ENCODE measurements at places on chromosomes 3 and 15.
A peak's percentile ranks its signal among the peaks of the same experiment; 100 is the strongest.

DNA sequence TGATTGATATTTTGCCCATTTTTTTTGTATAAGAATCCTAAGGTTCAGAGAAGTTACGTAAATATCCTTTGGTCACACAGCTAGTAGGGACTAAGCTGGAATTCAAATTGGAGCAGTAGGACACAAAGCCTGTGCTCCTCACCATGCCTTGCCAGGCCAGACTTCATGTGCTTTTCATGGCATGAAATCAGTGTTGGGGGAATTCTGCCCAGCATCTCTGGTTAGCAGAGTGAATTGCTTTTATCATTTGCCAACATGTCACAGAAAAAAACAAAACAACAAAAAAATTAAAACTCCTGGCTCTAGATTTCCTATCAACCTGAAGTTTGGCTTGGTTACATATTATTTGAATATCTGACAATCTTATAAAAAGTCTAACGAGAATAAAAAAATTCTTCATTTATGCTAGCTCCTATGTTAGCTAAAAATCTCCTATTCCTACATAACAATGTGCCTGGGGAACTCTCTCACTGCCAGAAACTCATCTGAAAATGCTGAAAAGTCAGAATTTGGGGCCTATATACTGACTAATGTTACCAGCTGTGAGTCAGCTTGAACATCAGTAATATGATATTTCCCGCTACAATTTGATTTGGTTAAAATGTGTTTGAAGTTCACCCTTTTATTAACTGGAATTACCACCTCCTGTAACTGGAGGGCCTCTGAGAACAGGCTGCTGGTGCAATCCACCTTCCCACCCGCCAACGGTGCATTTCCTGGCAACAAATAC, 141.7 kb downstream of the TIGIT start:
- DNase-seq = no peak

DNA sequence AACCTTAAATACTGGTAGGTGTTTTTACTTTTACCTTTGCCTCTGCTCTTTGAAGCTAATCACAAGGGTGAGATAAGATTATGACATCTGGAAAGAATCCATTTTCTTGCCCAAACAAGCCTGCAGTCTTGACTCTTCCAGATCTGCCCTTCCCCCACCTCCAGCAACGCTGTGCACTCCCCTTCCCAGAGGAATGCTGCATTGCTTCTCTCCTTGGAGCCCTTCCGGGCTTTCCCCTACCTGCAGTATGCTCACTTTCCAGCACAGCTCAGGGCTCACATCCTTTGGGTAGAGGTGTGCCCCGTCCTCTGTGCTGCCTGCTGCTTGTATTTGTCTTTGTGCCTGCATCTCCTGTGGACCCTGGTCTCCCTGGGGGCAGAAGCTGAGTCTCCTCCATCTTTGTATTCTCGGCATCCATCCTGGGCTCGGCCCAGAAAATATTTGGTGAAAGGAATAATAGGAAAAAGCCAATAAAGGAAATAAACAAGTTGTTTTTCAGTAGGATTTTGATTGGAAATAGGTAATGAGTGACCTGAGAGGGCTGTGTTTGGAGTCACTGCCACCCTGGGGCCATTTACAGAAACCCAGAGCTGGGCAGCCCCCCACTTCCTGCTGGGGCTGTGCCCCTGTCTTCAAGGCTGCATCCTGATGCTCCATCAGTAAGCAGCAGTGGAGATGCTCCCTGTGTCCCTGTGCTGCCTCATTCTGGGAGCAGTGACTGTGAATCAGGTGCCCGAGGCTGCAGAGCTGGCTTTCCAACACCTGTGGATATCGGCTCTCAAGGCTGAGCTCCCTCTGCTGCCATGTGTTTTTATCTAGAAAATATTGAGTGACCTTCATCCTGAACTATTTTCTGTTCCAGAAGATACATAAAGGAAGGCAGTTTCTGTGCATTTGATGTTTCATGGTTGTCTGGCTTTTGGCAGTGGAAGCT, 117.5 kb downstream of the EEFSEC start:
- DNase-seq = no peak

DNA sequence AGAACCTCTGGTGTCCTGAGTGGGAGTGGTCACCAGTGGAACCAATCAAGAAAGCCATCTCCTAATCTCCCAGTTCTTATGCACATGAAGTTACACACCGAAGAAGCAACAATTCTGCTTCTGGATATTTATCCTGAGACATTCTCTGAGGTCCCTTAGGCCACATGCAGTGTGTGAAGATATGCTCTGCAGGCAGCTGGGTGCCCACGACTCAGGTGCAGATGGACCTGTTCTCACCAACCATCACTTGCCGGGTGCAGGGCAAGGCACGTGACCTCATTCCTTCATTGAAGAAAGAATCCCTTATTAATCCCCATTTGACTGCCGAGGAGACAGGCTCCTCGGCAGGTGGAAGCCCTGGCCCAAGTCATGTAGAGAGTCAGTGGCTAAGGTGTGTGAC, 79.8 kb downstream of the WNT7A start:
- no peak for DNase-seq

DNA sequence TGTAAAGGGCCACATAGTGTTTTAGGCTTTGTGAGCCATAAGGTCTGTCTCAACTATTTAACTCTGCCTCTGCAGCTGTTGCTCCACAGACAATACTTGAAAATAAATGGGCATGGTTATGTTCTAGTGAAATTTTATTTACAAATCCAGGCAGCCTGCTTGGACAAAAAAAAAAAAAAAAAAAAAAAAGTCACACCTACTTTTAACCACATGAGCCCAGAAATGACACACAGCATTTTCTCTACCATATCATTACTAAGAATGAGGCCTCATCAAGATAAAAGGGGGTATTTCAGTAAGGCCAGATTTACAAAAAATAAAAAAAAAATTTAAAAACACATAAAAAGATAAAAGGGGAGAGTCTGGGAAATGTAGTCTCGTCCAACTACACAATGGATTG, 1.7 kb upstream of the NGLY1 start:
- no peak for DNase-seq

GRCh38 chr15:38084289-38084688, 149.8 kb downstream of the TMCO5A start:
- no peak for DNase-seq

- no peak for DNase-seq
Observed at GRCh38 chr3:53239800-53240199, 16.0 kb downstream of the TKT start.

DNA sequence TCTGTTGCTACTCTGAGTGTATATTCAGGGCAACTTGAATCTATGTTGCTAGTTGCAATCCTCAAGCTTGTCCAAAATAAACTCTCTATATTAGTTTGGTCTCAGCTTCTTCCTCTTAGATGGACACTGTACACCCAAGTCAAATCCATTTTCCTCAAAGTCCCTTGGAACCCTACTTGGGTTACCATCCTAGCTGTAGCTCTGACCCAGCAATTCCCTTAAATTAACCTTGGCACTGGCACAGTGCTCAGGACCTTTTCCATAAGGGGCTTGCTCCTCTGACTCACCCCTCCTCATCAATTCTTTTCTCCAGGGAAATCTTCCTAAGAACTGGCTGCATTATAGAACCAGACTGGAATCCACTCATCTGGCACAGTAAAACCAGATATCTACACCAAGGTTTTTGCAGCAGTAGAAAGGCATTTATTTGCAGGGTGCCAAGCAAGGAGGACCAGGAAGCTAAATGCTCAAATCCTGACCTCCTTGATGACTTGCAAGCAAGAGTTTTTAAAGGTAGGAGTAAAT, 44.9 kb upstream of the B3GALNT1 start:
- DNase-seq = no peak

DNA sequence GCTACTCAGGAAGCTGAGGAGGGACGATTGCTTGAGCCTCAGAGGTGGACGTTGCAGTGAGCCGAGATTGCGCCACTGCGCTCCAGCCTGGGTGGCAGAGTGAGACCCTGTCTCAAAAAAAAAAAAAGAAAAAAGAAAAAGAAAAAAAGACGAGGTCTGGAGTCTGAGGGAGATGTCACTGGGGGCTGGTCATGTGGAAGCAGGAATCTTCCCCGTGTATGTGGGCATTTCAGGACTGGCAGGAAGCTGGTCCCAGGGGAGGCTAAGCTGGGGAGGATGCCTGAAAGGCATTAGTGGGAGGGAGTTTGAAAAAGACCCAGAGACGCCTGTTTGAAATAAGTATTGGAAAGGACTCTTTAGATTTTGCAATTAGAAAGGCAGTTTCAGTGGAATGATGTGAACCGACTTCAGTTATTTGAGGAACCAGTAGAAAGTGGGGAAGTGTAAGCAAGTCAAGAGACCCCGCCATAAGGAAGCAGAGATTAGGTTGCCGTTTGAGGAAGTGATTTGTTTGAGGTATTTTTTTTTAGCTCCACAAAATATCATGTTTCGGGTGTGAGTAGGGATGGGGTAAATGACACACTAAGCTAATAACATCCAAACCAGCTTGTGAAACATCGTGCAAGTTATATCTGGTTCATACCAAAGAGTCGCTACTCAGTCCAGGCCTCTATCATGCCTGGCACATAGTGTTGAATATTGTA, 55.5 kb downstream of the ST6GAL1 start:
- no peak for DNase-seq

DNA sequence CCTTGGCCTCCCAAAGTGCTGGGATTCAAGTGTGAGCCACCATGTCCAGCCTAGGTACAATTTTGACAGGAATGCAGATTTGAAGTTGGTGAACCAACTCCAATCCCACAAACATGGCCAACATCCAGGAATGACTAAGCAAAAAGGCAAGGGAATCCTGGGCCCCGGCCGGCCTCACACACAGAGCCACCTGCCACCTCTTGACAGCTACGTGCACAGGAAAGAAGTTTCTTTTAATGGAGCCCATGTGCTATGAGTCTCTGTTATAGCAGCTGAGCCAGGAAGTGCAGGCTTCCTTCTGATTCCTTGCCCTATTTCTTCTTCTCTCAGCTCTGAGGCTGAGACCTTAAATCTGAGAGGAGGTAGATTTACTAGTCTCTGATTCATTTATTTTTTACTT, 8.8 kb downstream of the TMEM40 start:
- peak; percentile 84 for DNase-seq

- DNase-seq = peak; percentile 44
Observed at GRCh38 chr15:74320352-74321247, 46.8 kb downstream of the CYP11A1 start.

- no peak for DNase-seq
Observed at GRCh38 chr15:39555885-39556284, 25.0 kb upstream of the THBS1 start.

DNA sequence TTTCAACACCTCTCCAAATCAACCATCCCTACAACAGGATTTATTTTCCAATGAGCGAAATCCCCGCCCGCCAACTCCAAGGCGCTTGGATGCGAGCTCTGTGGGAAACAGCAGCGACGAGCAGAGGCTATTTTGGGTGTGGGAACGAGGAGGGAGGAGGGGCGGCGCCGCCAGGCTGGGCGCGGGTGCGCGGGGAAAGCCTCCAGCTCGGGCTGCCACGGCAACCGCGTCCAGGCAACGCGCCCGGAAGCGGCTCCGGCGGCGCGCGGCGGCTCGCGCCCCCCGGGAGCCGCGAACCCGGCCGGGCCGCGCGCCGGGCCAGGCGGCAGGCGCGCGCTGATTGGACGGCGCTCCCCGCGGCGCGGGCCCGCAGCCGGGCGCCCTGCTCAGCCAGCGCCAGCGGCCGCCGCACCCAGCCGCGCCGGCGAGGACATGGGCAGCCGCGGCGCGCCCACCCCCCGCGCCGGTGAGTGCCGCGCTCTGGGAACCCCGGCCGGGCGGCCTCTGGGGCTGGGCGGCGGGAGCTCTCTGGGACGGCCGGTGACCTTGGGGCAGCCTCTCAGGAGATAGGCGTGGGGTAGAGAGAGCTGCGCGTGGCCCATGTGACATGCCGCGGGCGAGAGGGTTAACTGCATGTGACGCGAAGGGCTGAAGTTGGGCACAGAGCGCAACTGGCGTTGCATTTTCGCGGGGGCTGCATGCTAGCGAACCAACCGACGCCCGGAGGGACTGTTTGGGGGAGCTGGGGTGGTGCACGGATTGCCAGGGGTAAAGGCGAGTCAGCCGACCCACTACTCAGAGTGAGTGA, at the start of gene FAM81A:
TSS of gene FAM81A (plus strand) at position 370 of the 808 bp plus-strand sequence. CDS start 20,441 bp downstream, outside the sequence.
- DNase-seq = peak; percentile 48

- no peak for DNase-seq
Observed at GRCh38 chr3:30628901-30629590, 22.6 kb downstream of the TGFBR2 start.

DNA sequence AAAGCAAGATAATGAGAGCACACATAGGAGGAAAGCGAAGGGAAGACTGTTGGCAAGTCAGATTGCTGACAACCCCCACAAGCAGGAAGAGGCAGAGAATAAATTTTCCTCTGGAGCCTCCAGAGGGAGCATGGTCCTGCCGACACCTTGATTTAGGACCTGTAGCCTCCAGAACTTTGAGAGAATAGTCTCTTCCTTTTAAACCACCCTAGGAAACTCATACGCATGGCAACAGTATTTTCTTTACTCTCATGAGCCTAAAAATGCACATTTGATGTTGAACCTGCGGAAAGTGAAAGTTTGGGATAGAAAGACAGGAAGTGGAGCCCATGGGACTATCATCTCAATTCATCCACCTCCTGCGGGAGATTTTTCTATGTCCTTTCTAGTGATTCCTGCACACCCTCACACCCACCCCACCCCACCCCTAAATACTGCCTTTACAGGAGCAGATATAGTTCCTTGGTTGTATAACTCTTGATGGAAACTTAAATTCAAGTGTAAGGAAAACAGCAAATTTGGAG, 116.7 kb upstream of the LPP start:
- DNase-seq = peak; percentile 48

DNA sequence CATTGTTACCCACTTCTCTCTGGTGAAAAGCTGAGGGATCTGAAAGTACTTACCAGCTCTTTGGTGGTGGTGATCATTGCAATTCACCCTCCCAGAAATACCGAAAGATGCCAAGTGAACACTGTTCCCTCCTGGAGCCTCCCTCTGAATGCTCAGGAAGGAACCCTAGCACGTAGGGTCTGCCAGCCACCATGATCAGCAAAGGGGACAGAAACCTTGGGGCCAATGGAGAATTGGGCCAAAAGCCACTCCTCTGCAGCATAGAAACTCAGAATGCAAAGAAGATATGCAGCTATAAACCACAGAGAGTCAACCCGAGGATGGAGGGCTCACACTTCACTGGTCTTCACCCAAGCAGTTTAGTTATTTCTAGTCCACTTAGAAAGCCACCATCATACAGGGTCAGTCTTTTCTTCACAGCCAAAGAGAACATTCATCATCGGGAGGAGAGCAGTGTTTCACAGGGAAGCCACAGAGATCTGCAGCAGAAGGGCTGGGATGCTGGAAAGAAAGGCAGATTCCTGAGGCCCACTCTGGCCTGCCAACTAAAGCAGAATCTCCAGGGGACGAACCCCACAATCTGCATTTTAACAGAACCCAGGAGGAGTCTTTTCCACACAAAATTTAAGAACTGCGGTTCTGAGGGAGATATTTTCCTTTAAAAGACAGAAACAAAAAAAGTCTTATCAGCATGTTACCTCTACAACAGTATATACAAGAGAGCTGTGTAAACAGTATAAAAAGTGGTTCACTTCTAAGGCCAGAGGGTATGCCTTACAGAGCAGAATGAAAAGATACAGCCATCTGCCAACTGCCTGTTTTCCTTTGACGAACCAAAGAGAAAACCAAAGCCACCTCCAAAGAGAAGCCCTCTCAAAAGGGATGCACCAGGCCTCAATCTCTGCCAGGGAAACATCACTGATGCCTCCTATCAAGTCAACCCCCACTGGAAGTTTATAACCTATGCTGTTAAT, 11.3 kb downstream of the TBC1D2B start:
- peak; percentile 60 for DNase-seq
